Activated effector memory CD4-positive, alpha-beta T cell treated with anti-CD3 and anti-CD28 coated beads, Interleukin-2, amount 50 U/mL, for 16 hours (primary cell): ENCODE measurements at places on chromosomes 7 and 10.

DNA sequence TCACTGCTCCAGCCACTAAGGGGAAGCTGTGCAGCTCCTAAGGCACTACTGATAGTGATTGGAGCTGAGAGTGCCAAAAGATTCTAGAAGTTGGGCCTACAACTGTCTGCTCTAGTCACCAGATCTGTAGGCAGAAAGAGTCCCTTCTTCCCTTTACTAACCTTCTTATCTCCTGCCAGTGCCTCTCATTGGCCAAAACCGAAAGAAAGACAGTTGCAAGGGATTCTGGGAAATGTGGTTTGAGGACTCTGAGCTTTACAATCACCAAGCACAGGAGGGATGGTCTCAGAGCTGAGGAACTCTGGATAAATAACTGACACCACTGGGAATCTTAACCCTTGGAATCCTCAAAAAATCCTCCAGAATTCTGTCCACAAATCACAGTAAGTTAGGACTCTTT is 615.8 kb downstream of the CCSER2 start:
- no peak for DNase-seq

GRCh38 chr7:101550641-101551541 is 78.2 kb downstream of the MYL10 start:
- peak; percentile 41 for DNase-seq

DNA sequence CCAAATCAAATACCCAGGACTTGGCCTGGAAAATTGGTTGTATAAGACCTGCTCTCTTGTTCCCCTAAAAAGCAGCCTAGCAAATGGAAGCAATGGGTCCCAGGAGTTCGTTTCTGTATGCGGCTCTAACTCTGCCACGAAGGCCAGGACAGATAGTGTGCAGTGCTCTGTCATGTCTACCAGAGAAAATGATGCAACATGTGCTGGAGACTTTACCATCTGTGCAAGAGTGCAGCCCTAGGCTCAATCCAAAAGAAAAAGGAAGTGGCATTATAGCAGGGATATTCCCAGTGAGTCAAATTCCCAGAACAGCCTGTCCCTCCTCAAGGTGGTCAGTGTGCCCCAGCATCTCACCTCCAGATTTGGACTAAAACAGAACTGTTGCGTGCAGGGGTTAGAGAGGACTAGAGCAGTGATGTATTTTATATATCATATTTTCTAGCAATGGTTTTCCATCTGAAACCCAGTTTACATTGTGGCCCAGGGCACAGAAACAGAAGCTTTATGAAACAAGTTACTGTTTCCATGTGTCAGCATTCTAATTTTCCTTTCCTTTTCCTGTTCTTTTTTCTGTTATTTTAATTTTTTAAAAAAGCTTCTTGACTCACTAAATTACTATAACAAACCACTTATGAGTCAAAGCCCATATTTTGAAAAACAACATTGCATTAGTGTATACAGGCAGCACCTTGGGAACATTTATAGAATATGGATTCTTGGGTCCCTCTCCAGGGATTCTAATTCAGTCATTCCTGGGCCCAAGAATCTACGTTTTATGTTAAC is 311.2 kb downstream of the RNLS start:
- DNase-seq: no peak

DNA sequence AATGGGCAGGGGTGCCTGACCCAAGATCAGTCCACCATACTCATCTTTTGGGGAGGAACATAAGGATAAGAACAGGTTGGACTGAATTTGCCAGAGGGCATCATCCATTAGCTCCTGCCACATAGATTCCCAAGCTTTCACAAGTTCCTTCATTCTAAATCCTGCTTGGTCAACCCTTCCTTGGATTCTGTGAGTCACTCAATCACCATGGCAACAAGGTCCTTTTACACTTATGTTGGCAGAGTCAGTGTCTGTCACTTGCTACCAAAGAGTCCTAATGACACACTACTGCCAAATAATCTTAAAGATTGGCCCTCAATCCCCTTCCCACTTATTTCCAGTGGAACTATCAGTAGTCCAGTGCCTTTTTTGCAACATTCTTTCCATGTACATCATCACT is 5.0 kb upstream of the LGI1 start:
- DNase-seq: no peak

GRCh38 chr10:87656431-87657072 is 3.1 kb upstream of the PAPSS2 start:
- DNase-seq: no peak

- peak; percentile 52 for DNase-seq
These were observed 79.2 kb downstream of the GLRX3 start for GRCh38 chr10:130215151-130215930.

- DNase-seq: peak; percentile 79
These were observed 173.6 kb upstream of the AKR1E2 start for GRCh38 chr10:4652111-4653010.

DNA sequence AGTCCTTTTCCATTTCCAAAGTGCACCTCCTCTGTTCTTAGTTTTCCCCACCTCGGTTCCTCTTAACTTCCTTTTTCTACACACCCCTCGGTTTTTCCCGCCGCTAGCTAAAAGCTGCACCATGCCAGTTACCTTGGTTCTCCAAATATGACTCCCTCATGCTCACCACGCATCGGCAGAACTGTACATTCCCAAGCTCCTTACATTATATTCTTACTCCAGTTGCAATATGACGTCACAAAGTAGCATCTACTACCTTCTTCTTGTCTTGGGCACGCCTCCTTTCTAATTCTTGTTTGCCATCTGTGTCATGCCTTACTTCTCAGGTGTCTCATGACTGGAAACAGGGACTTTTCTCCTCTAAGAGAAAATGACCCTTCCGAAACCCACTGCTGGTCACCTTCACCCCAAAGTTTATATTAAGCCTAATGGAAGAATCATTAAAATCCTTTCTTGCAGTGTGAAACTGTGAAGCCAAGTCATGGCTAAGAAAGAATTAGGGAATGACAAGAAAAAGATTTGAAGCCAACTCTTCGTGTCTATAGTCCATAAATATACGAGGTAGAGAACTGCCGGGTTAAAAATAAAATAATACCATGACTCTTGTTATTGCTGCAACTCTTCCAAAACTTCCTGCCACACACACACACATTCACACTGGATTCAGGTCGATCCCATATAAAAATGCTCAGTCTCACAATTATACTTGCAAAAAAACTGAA is 1.7 kb downstream of the ESYT2 start:
- DNase-seq: no peak

GRCh38 chr7:71731740-71732139 is 599.8 kb downstream of the GALNT17 start:
- no peak for DNase-seq

DNA sequence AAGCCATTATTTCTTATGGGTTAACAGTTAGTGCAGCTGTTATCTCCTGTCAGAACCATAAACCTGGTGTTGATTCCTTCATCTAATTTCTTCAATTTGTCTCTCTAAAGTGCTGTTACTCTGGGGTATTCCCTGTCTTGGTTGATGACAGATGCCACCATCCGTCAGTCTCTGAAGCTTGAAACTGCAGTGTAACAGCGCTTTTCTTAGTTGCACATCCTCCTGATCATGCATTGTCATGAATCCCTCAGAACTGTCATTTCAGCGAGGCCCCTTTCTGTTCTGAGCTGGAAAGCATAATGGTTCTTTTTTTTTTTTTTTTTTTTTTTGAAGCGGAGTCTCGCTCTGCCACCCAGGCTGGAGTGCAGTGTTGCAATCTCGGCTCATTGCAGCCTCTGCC is 193.9 kb downstream of the SDK1 start:
- no peak for DNase-seq

DNA sequence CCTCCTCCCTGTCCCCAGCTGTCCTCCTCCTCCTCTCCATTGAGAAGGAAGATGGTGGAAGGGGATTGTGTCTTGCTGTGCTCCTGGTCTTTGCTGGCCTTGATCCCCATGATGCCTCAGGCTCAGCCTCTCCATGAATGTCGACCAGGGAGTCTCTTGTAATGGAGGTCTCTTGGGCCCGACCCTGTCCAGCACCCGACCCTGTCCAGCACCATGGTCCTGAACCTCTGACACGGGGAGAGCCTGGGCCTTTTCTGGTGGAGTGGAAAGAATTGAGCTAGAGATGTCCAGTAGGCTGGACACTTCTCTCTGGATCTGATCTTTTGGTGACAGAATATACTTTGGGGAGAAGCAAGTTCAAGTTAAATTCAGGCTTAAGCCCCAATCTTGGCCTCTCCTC is 42.3 kb upstream of the HMX3 start:
- no peak for DNase-seq

- no peak for DNase-seq
These were observed 239.3 kb downstream of the SORCS1 start for GRCh38 chr10:106925191-106925590.

GRCh38 chr7:4700577-4701235 is 18.6 kb downstream of the FOXK1 start:
- DNase-seq: no peak

DNA sequence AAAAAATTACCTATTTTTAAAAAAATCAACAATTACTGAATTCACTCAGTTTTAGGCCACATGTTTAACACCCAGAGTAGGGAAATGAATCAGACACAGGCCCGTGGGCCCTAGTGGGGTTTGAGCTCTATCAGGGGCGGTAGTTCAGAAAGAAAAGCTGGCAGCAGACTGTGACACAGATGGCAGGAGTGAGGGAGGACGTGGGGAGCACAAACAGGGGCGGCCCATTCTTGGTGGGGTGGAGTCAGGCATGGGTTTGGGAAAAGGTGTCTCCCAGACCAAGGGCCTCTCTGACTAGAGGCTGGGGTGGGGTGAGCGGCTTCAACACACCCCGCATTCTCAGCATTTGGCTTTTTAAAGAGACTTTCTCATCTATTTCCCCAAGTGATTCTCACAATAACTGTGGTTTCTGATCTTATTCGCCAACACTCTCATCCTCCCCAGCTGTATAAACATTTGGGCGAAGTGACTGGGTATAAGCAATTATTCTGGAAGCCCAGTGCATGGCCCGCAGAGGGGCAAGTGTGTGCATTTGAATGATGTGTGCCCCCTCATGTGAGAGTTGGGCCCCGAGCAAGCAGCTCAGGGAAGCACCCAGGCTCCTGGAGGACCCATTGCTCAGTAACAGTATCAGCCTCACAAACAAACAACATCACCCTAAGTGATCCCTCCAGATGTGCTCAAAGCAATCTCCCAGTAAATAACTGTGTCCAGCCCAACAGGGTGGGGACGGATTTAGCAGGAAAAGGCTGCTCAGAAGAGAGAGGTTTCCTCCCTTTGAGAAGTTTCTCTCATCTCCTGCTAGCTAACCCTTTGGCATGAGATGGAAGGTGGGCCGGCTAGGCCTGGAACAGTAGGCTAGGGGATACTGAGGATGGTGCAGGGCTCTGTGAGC is 437.6 kb upstream of the ZMIZ1 start:
- no peak for DNase-seq

GRCh38 chr7:68038621-68039314 is 1042.1 kb downstream of the TYW1 start:
- DNase-seq: no peak

- DNase-seq: peak; percentile 28
These were observed 102.6 kb downstream of the PTPRE start for GRCh38 chr10:128009372-128010126.

- no peak for DNase-seq
These were observed 337.1 kb upstream of the FOXK1 start for GRCh38 chr7:4345004-4345403.

GRCh38 chr10:132806110-132806509 is 20.2 kb upstream of the NKX6-2 start:
- no peak for DNase-seq

- DNase-seq: no peak
These were observed 93.5 kb upstream of the NEBL start for GRCh38 chr10:20990604-20991003.

- no peak for DNase-seq
These were observed 109.1 kb upstream of the ZNF438 start for GRCh38 chr10:31140716-31141115.

DNA sequence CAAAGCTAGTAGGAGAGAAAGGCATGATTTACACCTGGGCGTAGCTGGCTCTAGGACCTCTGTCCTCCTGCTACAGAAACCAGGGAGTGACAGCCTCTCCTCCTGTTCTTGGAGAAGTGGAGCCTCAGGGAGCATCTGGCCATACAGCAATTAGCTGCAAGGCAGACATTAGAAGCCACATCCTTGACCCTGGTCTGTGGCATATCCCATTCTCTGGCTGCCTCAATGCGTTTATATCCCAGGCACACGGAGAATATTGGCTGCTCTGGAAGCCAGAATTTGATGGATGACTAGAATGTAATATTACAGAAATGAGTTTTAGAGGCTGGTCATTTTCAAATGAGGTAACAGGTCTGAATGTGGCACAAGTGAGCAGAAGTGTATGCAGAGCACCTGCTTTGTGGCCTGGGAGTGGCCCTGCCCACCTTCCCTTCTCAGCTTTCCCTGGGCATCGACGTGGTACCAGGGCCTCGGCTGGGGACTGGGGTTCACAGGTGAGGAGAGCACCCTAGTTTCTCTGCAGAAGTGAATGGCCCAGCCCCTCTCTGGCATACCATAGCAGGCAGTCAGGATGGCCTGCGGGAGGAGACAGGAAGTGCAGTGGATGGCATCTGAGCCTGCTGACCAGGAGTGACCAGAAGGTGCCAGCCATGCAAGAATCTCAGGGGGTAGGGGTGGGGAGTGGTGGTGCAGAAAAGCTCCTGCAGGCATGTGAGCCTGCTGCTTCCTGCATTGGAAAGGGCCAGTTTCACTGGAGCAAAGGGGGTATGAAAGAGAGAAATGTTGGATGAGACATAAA is 367.2 kb upstream of the ZNF32 start:
- DNase-seq: no peak

GRCh38 chr7:48139459-48139858 is 31.8 kb upstream of the ABCA13 start:
- DNase-seq: no peak

- no peak for DNase-seq
These were observed 24.9 kb upstream of the WDFY4 start for GRCh38 chr10:48659790-48660189.

DNA sequence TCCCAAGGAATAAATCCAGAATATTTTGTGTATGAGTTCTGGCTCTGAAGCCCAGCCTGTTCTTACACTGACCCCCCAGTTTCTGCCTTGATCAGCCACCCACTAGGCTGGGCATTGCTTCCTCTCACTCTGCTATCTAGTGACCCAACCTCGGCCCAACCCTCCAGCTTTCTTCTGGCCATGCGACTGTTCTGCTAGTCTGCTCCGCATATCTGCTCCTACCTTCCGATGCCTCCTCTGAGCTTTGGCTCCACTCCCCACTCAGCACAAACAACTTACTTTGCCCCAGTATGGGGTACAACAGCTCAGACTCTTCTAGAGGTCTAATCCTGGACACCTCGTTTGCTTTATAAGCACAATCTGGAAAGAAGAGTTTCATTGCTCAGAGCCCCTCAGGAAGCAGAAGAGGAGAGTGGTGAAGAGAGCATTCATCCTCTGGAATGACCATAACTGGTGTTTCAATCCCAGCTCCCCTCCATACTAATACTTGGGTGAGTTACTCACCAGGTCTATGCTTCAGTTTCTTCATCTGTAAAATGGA is 99.6 kb downstream of the NPSR1 start:
- no peak for DNase-seq

- no peak for DNase-seq
These were observed 301.4 kb downstream of the AHR start for GRCh38 chr7:17599733-17600339.

- DNase-seq: peak; percentile 76
These were observed 453 bp downstream of the SFMBT2 start for GRCh38 chr10:7410301-7410861.
